ENCODE measurements at places on chromosomes 13 and 19.

GRCh38 chr13:20671789-20672188, 31.7 kb upstream of the IL17D start:
- no peak for DNase-seq

GRCh38 chr19:30152510-30153291, 210.7 kb downstream of the URI1 start:
- DNase-seq, result no peak

- DNase-seq, result no peak
These were observed 83.1 kb downstream of the B3GLCT start for GRCh38 chr13:31282741-31283455.

DNA sequence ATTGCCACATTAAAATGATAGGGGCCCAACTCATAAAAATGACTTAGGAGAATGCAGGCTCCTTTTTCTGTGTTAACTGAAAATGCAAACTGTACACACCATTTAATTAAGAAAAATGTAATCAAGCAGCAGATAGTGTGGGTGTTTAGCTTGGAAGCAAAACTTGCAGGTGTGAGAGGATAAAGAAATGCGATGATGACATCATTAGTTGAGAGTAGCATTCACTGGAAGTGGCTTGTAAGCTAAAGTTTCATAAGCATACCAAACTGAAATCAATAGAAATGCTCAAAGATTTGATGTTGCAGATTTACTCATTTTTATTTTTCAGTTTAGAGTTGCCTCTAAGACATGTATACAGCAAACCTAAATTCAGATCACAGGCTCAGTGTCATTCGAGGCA, 86.6 kb downstream of the PRR20E start:
- DNase-seq, result no peak

- DNase-seq, result no peak
These were observed 2.4 kb downstream of the SMIM24 start for GRCh38 chr19:3477951-3478350.

GRCh38 chr13:105519771-105520170, 1015.7 kb downstream of the EFNB2 start:
- no peak for DNase-seq

GRCh38 chr13:61192826-61193225, 222.8 kb downstream of the PCDH20 start:
- no peak for DNase-seq

DNA sequence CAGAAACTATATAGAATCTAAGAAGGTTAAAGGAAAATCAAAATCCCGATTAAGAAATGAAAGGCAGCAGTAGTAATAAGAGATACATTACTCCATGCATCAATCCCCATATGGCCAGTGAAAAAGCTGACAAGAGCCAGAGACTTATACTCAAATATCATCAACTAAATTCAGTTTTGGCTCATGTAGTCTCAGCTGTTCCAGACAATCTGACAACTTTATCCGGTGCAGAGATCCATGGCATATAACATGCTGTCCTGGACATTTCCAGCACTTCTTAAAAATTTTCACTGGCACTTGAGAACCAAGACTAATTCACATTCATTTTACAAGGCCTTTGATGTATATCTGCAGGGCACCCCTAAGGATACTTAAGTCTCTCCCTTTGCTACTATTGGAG, 255.7 kb upstream of the KLHL1 start:
- DNase-seq, result no peak

GRCh38 chr19:2230807-2231533, 5.2 kb downstream of the PLEKHJ1 start:
- DNase-seq, result no peak

DNA sequence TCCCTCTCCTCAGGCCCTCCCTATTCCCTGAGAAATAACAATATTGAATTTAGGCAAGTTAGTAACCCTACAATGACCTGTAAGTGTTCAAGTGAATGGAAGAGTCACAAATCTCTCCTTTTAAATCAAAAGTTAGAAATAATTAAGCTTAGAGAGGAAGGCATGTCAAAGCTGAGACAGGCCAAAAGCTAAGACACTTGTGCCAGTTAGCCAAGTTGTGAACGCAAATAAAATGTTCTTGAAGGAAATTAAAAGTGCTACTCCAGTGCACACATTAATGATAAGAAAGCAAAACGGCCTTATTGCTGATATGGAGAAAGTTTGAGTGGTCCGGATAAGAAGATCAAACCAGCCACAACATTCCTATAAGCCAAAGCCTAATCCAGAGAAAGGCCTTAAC, 120.9 kb downstream of the RBM26 start:
- DNase-seq, result no peak

DNA sequence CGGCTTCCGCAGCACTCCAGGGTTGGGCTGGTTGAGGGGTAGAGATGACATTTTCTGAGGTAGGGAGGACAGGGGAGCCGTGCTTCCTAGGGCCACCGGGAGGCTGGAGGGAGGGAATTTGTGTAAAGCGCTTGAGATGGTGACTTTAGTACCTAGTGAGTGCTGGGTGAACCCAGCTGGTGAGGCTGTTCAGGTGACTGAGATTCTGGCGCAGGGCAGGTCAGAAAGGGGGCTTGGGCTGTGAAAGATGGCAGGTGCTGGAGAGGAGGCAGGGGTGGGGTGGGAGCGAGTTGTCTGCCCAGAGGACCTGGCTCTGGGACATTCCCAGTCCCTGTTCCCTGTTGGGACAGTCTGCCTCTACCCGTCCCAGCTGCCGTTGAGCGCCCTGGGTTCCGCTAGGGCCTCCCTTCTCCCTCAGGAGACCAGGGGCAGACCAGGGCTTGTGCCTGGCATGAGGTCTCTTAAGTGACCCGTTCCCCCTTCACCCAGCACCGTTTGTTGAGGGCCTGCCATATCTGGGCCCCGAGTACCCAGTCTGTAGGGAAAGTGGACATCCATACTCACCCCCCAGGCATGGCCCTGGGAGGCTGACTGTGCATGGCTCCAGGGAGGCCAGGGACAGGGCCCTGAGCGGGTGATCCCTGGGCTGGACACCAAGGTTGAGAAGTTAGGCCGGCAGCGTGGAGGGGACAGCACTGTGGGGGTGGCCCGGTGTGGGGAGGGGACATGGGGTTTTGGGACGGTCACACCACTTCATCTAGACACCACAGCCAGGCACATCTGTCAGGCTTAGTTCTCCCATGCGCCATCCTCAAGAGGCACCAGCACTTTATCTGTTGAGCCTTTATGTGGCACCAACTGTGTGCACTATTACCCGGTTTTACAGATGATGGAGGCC, 5.0 kb downstream of the PTOV1 start:
- DNase-seq, result no peak

DNA sequence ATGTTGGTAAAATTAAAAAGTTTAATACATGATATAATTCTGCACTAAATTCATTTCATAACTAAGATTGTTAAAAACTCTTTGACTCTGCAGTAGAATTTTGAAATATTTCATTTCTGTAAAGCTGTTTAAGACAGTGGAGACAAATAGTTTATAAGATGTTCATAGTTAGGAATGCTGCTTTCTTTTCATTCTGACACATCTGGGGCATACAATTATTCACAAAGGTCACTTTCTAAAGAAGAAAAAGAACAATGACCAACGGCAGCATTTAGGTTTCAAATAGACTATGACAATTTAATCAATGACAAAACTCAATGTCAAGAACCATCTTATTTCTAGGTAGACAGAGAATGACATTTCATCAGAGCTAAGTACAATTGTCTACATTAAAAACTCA, 1422.1 kb downstream of the PCDH9 start:
- no peak for DNase-seq

DNA sequence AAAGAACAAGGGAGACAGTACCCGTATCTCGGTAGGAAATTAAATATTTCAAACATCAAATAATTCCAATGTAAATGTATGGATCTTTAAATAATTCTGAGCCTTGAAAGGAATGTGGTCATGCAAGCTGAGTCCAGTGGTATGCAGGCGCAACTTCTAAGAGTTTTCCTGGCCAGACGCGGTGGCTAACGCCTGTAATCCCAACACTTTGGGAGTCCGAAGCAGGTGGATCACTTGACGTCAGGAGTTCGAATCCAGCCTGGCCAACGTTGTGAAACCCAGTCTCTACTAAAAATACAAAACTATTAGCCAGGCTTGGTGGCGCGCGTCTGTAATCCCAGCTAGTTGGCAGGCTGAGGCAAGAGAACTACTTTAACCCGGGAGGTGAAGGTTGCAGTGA, 1.1 kb upstream of the ZNF845 start:
- no peak for DNase-seq

DNA sequence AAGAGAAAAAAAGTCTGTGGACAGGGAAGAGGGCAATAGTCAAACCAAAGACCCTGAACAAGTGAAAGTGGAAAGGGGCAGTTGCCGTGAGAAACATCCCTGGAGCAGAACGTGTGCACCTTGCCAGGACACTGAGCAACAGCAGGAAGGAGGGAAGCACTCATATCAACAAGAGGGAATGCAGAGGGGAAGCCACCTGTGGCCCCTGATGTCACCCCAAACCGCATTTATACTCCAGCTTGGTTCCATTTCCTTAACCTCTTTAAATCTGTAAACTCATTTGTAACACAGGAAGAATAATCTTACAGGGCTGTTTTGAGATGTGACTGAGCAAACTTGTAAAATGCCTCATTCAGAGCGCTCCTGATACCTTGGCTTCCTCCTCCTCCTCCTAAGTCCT, 698.8 kb downstream of the DIAPH3 start:
- no peak for DNase-seq

DNA sequence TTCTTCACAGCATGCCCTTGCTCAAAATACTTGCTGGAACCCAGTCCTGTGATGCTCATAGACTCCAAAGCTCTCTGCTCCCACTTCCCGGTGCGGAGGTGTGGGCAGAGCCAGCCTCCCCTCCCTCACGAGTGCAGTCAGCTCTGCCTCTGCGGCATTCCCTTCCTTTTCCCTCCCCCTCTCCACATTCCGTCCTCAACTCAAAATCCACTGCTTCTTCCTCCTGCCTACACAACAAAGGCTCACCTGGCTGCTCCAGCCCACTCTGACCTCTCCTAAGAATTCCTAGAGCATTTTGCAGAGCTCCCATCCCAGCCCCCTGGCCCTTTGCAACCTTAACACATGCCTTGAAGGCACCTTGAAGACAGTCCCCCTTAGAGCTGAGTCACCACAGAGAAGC, 527.9 kb downstream of the MYO16 start:
- no peak for DNase-seq

DNA sequence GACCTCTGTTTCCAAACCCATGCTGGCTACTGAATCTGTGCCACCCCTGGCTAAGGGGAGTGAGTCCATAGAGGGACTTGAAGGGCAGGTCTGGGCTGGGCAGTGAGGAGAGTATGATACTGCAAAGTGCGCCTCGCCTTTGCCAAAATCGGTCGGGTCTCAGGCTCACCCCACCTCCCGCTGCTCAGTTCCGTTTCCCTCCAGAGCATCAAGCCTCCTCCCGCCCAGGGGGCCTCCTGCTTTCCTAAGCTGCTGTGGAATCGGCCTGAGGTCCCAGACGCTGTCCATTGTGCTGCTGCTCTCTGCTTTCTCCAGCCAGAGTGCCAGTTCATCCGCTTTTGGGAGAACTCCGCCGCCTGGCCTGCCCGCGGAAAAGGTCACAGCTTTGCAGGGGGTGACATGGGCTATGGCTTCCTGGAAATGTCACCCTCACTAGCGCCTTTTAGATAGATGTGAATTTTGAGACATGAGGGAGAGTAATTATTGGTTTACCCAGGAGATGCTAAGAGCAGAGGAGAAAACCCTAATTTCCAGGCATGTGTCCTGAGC, 1418.4 kb downstream of the UQCRFS1 start:
- DNase-seq, result peak; percentile 49

GRCh38 chr19:4069331-4069959, 2.7 kb upstream of the ZBTB7A start:
- DNase-seq, result no peak

DNA sequence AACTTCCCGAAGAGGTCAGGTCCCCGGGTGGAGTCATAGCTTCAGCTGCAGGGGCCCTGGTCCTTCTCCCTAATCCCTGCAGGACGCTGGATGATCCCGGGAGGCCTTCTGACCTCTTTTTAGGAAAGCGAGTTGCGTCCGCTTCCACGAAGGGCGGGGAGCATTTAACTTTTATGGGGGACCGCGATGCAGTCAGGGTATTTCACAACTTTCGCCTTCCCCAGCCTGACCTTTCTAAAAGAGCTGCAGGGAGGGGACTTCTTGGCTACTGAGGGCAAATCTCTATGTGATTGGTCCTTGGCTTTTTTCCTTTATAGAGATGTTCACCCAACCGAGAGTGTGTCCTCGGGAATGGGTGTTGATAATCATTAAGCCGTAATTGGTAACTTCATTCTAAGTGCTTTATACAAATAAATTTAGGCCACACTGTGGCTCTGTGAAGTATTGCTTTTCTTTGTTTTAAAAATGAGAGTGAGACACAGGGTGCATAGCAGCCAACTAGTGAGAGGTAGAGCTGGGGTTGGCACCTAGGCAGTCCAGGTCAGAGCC, 778 bp downstream of the ZNF230 start:
- DNase-seq, result peak; percentile 6

DNA sequence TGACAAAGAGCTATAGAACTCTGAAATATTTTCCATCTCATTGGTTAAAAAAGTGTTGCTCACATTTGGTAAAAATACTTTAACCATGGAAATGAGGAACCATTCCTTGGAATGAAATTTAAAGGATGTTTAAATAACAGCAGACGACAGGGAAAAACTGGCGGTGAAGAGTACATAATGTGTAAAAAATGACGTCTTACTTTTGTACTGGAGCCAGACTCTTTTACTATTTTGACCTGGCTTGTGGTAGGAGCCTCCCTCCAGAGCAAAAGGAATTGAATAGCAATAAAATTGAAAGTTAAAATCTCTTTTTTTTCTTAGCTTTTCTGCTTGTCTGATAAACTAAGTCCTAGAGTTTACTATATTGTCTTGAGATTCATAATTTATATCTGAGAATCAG, 426.2 kb upstream of the KLHL1 start:
- no peak for DNase-seq
